SK-MEL-5 (cell line): ENCODE measurements at places on chromosomes 12 and 14.

DNA sequence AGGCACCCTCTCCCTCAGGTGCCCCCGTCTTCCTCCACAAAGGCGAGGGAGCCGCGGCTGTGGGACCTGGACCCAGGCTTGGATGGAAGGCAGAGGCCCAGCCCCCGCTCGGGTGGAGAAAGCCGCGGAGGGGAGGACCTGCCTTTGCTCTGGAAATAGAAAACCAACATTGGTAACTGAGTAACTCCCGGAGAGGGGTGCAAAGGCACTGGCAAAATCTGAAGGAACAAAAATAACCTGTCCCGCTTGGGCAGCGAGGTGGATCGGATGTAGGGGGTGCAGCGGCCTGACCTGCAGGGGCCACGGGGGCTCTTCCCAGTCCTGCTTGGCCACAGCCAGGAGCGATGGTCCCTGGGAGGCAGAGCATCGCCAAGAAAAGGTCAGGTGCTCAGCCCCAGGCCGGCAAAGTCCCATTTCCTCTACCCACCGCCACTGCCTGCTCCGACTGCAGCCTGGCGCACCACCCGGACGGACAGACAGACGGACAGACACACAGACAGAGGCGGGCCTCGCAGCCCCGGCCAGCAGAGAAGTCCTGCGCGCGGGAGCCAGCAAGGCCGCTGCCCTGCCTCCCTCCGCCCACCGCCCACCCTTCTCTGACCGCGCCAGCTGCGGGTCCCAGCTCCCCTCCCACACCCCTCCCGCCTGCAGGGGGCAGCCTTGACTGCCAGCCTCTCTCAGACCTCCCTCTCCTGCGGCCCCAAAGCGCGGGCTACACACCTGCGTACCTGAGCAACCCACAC lies 21.4 kb upstream of the TMEM106C start:
- DNase-seq = peak; percentile 47

GRCh38 chr12:10722502-10722904 lies 620 bp downstream of the YBX3 start:
- DNase-seq = no peak

DNA sequence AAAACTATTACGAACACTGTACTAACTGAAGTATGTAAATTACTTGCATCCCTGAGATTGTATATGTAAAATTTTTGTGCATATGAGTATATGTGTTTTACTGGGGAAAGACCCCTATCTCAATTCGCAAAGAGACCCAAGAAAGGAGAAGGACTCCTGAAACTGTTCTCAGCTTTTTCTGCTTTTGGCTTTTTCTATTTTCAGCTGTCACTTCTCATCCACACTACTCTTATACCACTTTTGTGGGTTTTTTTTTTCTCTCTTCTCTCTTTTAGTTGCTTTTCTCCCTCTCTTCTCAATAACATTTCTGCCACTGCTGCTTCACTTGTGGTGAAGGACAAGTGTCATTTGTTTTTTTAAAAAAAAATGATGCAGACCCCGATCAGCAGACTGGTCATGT lies 39.8 kb downstream of the NIN start:
- no peak for DNase-seq

DNA sequence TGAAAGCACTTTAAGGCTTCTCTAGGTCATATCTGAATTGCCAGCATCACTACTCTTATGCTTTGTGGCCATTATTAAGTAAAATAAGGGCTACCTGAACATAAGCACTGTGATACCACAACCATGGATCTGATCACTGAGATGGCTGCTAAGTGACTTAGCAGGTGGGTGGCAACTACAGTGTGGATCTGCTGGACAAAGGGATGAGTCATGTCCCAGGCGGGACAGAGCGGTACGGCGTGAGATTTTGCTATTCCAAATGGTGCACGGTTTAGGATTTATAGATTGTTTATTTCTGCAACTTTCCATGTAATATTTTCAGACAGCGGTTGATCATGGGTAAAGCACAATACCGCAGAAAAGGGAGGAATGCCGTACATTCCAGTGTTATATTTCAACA lies 39.4 kb downstream of the MLXIP start:
- DNase-seq = no peak

DNA sequence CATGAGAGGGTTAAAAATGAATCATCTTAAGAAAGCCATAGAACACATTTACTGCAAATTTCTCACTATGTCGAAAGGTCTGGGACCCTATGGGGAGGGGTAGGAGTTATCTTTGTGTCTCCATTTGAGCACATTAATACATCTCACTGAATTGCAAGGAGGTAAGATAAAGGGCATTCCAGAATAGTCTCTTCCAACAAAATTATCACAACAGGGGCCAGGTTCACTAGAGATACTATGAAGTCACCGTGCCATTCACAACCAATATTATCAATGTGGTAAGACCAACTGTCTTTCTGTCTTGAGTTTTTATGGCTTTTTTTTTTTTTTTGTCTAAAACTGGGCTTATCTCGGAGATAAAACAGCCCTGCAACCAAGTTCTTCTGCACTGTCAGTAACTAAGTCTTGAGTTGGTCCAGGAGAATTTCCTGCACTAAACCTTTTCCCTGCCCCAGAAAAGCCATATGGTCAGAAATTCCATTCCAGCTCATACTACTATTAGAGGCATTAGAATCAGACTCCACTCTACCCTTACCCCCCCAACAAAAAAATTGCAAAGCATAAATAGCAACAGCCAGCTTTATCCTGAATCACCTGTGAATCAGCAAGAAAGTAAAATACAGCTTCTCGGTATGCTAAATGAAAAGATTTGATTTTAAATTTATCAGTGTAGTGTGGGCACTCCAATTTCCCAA lies 79.7 kb downstream of the PTPRR start:
- no peak for DNase-seq

- no peak for DNase-seq
Measured at GRCh38 chr12:46209914-46210872, 58.6 kb downstream of the SLC38A1 start.

GRCh38 chr12:4445156-4446101 lies at the start of gene FGF6:
FGF6 (minus strand) TSS chr12:4445815; CDS start chr12:4445570, 245 bp downstream.
- no peak for DNase-seq

- DNase-seq = peak; percentile 73
Measured at GRCh38 chr12:104357421-104357952, 53.9 kb downstream of the EID3 start.

DNA sequence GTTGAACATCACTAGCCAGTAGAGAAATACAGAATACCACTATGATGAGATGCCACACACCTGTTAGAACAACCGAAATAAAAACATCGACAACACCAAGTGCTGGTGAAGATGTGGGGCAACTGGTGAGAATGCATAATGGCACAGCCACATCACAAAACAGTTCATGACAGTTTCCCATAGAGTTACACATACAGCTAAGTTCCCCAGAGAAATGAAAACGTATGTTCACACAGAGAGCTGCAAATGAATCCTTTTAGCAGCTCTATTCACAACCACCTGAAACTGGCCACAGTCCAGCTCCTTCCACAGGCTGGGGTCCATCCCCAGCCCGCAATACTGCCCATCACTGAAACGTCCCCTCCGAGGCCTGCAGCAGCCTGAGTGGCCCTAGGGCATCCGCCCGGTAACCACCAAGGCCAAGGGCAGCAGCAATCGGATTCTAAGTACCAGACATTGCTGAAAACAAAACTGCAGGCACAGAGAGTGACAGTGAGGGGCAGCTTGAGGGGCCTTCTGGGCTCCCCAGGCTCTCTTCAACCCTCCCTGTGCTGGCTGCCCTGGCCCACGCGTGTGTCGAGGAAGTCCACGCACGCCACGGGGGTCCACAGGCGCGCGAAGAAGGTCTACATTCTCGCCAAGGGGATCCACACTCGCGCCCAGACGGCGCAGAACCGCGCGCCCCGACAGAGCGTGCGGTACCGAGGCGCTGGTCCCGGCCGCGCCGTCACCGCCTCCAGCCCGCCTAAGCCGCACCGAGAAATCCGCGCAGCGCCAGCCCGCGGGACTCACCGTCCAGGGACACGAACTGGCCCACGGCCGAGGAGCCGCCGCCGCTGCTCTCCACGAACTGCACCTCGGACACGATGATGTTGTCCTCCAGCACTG lies 903 bp downstream of the BRF1 start:
- DNase-seq = no peak

- DNase-seq = peak; percentile 81
Measured at GRCh38 chr12:75982169-75982564, 49.4 kb downstream of the PHLDA1 start.

GRCh38 chr14:76491172-76491930 lies 115.4 kb downstream of the ESRRB start:
- DNase-seq = no peak

DNA sequence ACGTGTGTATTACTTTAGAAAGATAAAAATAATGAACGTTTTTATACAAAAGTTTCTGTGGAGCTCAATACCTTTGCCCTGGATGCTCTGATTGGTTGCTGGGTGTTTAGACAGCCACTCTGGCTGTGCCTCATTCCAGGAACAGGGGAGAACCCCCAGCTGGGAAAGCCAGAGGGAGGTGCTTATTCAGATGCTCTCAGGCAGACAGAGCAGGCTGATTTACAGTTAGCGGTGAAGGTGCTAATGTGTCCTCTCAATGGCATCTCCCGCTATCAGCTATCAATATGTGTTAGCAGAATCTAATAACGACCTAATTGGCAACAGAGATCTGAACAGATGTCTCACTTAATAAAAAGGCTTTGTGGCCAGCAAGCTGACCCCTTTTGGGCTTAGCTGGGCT lies 402.3 kb downstream of the NUAK1 start:
- no peak for DNase-seq

DNA sequence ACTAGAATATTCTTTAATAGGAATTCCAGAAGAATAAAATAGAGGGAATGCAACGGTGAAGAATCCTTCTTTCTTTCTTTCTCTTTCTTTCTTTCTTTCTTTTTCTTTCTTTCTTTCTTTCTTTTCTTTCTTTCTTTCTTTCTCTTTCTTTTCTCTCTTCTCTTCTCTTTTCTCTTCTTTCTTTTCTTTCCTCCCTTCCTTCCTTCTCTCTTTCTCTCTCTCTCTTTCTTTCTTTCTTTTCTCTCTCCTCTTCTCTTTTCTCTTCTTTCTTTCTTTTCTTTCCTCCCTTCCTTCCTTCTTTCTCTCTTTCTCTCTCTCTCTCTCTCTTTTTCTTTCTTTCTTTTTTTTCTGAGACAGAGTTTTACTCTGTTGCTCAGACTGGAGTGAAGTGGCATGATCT lies 160.8 kb upstream of the PRICKLE1 start:
- no peak for DNase-seq

DNA sequence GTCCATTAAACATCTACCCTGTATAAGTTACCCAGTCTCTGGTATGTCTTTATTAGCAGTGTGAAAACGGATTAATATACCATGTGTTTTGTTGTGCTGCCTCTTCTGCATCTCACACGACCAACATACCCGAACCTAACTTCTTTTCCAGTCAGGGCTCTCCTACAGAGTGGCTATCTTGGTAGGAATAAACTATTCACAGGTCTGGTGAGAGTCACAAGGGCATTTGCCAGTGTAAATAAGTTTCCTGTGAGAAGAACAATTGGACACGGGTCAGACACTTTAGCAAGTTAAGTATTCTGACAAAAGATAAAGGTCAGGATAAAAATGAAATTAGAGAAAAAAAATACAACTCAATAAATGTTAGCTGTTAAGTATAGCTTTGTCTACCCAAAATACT lies 60.9 kb downstream of the MYF5 start:
- no peak for DNase-seq

DNA sequence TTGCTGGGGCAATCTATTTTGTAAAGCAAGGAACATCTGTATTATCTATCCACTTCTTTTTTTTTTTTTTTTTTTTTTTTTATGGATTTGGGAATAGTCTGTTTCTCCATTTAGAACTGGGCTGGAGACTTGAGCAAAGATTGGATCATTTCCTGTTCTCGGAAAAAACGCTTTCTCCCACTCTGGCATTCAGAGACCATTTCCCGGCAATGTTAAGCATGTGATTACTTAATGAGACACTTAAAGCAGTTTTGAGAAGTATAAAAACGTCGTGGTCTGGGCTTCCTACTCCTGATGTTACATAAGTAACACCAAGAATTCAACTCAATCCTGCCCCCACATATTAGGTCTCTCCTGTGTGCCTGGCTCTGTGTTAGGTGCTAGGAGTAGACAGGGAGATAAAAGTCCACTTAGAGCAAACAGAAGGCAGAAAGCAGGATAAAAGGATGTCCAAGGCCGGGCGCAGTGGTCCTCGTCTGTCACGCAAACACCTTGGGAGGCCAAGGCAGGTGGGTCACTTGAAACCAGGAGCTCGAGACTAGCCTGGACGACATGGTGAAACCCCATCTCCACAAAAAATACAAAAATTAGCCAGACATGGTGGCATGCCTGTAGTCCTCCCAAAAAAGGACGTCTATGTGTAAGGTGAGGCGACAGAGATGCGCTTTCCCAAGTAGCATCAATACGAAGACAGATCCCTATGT lies 152.1 kb upstream of the GSC start:
- DNase-seq = no peak

DNA sequence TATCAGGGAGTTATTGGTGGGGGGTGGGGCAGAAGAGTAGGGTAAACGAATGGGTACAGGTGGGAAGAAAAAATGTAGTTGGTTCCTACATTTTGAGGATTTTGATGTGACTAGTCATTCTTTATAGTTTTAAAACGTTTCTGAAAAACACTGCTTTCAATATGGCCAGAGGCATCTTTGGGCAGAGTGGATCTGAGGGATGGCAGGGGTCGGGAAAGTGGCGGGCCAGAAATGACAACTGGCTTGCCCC lies 527 bp upstream of the ATP23 start:
- no peak for DNase-seq

DNA sequence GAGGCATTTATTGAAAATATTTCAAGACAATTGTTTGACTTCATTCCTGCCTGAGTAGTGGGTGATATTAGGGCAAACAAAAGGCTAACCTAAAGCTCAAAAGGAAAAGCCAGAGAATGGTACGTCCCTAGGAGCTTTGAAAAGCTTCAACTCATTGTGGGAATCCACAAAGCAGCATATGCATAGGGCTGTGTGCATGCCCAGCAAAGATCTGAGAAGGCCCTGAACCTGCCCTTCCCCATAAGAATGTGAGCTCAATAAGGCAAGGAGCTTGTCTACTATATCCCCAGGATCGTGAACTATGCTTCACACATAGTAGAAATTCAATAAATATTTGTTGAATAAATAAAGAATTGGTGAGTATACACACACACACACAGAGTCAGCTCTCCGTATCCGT lies 19.1 kb upstream of the RAD52 start:
- no peak for DNase-seq

GRCh38 chr12:130161261-130162243 lies 712 bp upstream of the FZD10 start:
- DNase-seq = no peak

DNA sequence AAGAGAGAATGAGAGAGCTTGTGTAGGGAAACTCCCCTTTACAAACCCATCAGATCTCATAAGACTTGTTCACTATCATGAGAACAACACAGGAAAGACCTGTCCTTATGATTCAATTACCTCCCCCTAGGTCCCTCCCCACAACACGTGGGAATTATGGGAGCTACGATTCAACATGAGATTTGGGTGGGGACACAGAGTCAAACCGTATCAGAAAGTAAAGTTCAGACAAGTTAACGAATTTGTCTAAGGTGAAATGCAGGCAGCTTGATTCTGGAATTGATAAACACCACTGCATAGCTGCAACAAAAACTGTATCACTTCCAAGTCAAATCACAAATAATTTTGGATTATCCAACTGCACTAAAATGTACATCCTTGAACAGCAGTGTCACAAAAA lies 47.4 kb downstream of the FOXN3 start:
- no peak for DNase-seq

GRCh38 chr12:66036317-66036716 lies 94.2 kb downstream of the LLPH start:
- DNase-seq = no peak
